ENCODE measurements at places on chromosomes 5 and 9. TPM values are rescaled to one million over a fixed set of nuclear protein-coding genes. Genes with fewer than 3 reads are reported as not detected.

The CCDC192 gene
- not detected for total RNA-seq

The BARX1 gene
- total RNA-seq = not detected

The PCDHA9 gene
- total RNA-seq = under 0.01 TPM

The PHF24 gene
- total RNA-seq = under 0.01 TPM

The TLE1 gene
- 2.7 TPM for total RNA-seq

The C9orf50 gene
- not detected for total RNA-seq

The C9orf78 gene
- total RNA-seq = 19.4 TPM

DNA sequence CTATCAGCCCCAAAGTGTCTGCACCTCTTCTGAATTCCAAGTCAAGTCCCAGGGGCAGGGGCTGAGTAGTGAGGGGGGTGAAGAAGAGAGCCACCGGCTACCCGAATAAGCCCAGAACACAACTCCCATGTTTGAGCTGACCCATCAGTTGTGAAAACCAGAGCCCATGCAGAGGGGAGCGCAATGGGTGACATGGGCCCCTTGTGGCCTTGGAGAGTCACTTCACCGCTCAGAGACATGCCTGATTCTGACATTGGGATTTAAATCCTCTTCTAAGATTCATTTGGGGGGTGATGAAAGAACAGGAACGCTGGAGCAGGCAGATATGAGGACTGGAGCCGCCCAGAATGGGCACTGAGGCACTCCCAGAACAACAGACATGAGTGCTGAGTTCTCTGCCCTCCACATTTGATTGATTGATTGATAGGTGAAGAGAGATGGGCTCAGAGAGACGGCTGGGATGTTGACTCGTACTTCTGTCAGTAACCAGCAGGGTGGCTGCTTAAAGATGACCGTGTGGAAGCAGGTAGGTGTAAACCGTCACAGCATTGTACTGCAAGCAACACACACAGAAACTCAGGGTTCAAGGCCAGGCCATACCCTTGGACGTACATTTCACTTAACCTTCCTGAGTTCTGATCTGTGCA, 74.3 kb downstream of the GPR21 start:
- no peak for DNase-seq

- DNase-seq = peak; percentile 20
Observed at GRCh38 chr5:178793151-178793550, 62.7 kb upstream of the ZNF354A start.

DNA sequence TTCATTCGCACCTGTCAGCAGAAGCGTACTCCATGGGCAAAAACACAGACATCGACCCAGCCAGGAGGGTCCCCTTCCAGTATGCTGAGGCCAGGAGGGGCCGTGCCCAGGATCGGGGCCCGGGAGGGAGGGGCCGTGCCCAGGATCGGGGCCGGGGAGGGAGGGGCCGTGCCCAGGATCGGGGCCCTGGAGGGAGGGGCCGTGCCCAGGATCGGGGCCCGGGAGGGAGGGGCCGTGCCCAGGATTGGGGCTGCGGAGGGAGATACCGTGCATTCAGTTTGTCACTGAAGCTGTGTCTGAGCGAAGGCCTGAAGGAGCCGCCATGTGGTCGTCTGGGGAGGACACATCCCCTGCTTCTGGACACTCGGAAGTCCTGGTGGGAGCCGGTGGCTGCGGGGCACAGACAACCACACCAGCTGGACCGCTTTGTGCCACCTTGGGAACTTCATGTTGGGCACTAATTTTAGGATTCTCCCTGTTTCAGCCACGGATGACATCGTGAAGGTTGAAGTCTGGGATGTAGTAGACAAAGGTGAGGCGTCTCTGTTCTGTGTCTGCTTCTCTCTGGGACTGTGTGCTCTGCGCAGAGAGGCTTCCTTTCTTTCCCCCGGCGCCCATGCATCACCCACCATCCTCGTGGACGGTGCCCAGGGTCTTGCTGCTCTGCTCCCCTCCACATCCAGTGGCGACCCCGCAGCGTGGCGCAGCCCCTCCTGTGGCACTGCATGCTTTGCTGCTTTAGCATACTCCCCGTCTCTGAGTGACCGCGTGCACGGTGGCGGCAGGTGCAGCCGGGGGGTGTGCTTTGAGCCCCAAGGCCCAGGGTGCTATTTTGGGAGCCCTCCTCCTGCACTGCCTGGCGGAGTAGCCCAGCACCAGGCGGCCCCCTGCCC, 16.7 kb upstream of the AJM1 start:
- DNase-seq = no peak

DNA sequence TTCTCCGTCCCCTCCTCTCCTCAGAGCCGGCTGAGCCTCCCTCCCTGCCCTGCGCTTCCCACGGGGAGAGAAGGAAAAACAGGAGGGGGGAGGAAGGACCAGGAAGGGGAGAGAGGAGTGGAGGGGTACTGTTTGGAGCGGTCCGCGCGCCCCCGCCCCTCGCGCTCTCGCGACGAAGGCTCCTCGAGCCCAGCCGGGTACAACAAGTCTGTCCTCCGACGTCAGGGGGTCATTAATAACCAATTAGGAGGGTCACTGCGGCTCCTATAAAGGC, 480 bp upstream of the PRDM12 start:
- DNase-seq = no peak

DNA sequence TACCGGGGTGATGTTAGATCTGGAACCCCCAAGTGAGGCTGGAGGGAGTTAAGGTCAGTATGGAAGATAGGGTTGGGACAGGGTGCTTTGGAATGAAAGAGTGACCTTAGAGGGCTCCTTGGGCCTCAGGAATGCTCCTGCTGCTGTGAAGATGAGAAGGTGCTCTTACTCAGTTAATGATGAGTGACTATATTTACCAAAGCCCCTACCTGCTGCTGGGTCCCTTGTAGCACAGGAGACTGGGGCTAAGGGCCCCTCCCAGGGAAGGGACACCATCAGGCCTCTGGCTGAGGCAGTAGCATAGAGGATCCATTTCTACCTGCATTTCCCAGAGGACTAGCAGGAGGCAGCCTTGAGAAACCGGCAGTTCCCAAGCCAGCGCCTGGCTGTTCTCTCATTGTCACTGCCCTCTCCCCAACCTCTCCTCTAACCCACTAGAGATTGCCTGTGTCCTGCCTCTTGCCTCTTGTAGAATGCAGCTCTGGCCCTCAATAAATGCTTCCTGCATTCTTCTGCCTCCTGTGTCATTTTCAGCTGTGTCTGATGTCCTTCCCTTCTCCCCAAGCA, 2.3 kb upstream of the MYOZ3 start:
- no peak for DNase-seq

DNA sequence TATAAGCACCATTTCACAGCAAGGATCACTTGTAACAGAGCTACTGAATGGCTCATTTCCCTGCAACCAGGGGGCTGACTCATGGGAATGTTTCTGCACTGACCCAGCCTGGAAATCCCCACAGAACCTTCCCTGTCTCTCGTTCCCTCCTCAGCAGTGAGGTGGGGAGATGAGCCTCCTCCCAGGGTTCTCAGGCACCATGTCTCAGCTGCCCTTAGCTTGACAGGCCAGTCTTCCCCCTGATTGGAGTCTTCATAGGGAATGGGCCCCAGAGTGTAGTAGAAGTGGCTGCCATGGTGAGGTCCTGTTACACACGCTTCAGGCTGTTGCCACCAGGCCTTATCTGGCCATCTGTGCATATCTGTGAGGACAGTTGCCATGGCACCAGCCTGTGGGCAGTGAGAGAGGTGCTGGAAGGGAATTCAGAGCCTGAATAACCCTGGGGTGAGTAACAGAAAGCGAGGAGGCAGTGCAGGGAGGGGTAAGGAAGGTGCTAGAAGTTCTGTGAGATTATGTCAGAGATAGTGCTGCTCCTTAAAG, 324.4 kb downstream of the ENC1 start:
- DNase-seq = peak; percentile 47

DNA sequence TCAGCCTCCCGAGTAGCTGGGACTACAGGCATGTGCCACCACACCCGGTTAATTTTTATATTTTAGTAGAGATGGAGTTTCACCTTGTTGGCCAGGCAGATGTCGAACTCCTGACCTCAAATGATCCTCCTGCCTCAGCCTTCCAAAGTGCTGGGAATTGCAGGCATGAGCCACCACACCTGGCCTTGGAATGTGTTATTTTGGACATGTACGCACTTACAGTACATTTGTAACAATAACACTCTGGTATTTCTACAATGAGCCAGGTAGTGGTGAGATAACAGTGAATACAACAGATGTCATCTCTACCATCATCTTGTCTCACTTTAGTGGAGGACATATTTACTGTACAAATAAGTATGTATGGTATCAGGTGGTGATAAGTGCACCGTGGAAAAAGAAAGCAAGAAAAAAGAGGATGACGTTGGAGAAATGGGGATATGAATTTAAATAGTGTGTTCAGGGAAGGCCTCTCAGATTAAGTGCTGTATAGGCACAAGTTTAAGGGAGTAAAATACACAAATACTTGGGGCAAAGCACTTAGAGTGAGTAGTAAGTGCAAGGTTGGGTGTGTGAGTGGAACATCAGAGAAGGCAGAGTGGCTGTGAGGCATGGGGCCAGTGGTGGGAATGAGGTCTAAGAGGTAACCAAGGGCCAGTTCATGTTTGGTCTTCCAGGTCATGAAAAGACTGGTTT, 100.1 kb downstream of the CDC42SE2 start:
- no peak for DNase-seq

DNA sequence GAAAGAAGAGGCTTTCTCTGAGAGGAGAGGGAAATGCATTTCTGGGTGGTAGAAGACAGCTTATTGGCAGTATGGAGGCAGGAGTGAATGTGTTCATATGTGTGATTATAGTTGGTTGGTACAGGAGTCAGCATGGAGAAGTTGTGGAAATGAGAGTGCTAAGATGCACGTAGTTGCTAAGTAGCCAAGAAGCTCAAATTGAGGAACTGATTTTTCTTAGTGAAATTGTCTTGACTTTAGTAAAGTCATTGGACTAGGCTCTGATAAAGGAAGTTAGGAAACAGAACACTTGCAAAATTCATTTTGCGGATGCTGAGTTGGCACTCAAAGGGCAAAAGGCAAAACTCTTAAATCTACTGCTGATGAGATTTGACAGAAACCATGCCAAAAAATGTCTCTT, 158.9 kb upstream of the VCAN start:
- DNase-seq = peak; percentile 45

- DNase-seq = no peak
Observed at GRCh38 chr5:53360811-53361210, 119.6 kb upstream of the FST start.

DNA sequence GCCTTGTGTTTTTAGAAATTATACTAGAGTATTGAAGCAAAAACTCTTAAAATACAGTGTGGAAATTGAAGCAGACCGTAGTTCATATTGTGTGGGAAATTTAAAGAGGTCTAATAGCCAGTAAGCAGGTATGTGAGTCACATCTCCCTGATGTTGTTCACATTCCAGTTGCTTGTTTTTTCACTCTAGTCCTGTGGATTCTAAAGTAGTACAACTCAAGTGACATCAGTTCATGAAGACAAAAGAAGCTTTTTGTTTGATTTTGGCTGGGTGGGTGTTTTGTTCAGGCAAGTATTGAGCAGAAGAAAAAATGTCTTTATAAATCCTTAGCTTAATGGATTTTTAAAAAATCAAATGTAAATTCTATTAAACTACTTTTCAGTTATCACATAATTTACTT, 216.2 kb downstream of the MAN2A1 start:
- no peak for DNase-seq

- DNase-seq = no peak
Observed at GRCh38 chr9:98867429-98868168, 60.1 kb downstream of the GALNT12 start.

GRCh38 chr9:125750627-125751011, 3.4 kb downstream of the PBX3 start:
- no peak for DNase-seq

GRCh38 chr9:35726931-35727330, 5.1 kb downstream of the TLN1 start:
- no peak for DNase-seq

GRCh38 chr5:142569905-142570304, 116.0 kb downstream of the FGF1 start:
- no peak for DNase-seq

DNA sequence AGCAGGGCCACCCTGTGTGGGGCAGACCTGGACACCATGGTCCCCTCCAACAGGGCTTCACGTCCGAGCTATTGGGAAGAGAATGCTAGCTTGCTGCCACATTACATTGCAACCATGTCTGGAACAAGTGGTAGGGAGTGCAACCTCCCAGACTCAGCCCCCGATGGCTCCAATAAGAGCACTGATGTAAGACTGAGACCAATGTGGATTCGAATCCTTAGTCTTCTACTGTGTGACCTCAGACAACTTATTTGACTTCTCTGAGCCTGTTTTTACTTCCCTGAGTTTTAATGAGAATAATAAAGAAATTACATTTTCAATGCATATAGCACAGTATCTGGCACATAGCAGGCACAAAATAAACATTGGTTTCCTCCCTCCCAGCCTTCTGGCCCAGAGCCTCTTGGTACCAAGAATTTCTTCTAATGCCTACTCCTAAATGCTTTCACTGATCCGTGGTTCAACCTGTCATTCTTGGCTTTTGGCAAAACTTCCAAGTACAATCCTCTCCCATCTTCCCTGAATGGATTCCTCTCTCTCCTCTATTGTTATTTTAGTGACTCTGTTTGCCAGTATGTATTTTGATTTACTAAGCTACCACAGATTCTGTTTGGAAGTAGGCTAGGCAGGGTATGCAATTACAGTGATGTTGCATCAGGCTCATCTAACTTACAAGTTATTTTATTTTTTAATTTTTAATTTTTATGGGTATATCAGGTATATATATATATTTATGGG, 34.6 kb upstream of the COL15A1 start:
- no peak for DNase-seq

- no peak for DNase-seq
Observed at GRCh38 chr9:27538647-27539046, 9.0 kb upstream of the MOB3B start.

GRCh38 chr5:145921211-145921610, 15.2 kb upstream of the SH3RF2 start:
- DNase-seq = no peak

- DNase-seq = no peak
Observed at GRCh38 chr9:125513303-125513667, 193.7 kb downstream of the MAPKAP1 start.

GRCh38 chr5:83891261-83891660, 170.6 kb upstream of the HAPLN1 start:
- no peak for DNase-seq

DNA sequence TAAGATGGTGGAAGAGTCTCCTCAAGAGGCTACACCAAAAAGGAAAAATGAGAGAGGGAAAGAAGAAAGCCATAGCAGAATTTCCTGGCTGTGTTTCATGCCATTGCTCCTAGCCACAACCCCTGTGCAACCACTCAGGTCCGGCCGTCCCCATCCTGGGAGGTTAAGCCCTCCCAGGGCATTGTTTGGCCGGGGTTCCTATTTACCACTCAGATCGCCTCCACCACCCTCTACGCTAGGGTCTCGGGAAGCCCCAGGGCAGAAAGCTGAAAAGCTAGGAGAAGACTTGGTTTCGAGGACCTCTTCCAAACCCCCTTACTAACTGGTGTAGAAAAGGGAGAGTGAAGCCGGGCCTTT, 715 bp downstream of the RC3H2 start:
- no peak for DNase-seq

GRCh38 chr9:6054280-6055099, 39.1 kb upstream of the RANBP6 start:
- DNase-seq = peak; percentile 78

- no peak for DNase-seq
Observed at GRCh38 chr5:74356009-74356695, 284.4 kb downstream of the ENC1 start.

- DNase-seq = no peak
Observed at GRCh38 chr5:111961862-111962261, 204.9 kb upstream of the NREP start.

- DNase-seq = no peak
Observed at GRCh38 chr9:75909776-75910175, 19.3 kb downstream of the PCSK5 start.

- no peak for DNase-seq
Observed at GRCh38 chr9:16704116-16705110, 166.1 kb downstream of the BNC2 start.

GRCh38 chr9:131259916-131260597, 16.3 kb downstream of the FAM78A start:
- DNase-seq = no peak
